ENCODE measurements at places on chromosomes 6 and 20. TPM values are rescaled to one million over a fixed set of nuclear protein-coding genes. Genes with fewer than 3 reads are reported as not detected.

Gene DHX35
- total RNA-seq: 7.8 TPM

Gene FAM209B
- not detected for total RNA-seq

Gene FAM162B
- 0.40 TPM for total RNA-seq

Gene ASIP
- total RNA-seq: not detected

Gene STMND1
- not detected for total RNA-seq

Measured in aortic smooth muscle cell (primary cell).